ENCODE measurements at places on chromosomes 16 and 17. TPM values are rescaled to one million over a fixed set of nuclear protein-coding genes. Genes with fewer than 3 reads are reported as not detected.

Gene ABAT
- total RNA-seq: 2.6 TPM

Gene NPIPA3
- 2.3 TPM for total RNA-seq

Gene CNGB1
- not detected for total RNA-seq

Gene DCAKD
- 25.6 TPM for total RNA-seq

Gene CLEC18C
- not detected for total RNA-seq

Gene RPUSD1
- total RNA-seq: 8.7 TPM

Gene CCL1
- total RNA-seq: not detected

Gene LYRM9
- 7.0 TPM for total RNA-seq

Gene TMC5
- not detected for total RNA-seq

Gene TPPP3
- total RNA-seq: 8.9 TPM

Gene BCL6B
- total RNA-seq: 13.1 TPM

Gene RPGRIP1L
- total RNA-seq: 1.7 TPM

Gene OR3A3
- total RNA-seq: not detected

Gene BRIP1
- total RNA-seq: 0.35 TPM

Gene CBX4
- total RNA-seq: 27.4 TPM

Gene USP10
- 74.5 TPM for total RNA-seq

Gene SLC22A31
- total RNA-seq: not detected

Gene GOT2
- total RNA-seq: 555 TPM

Gene ARMC5
- total RNA-seq: 5.4 TPM

Gene ALOX15B
- total RNA-seq: not detected

Gene SPNS2
- 12.7 TPM for total RNA-seq

Gene TLCD2
- 1.7 TPM for total RNA-seq

Gene OR2C1
- total RNA-seq: not detected

Gene SLC5A11
- not detected for total RNA-seq

Gene GAST
- total RNA-seq: not detected

Gene PDIA2
- total RNA-seq: 2.6 TPM

Gene ARSG
- total RNA-seq: 3.3 TPM

Gene MYH3
- total RNA-seq: 0.87 TPM

Gene SLC16A6
- not detected for total RNA-seq

Gene HSPB9
- 0.12 TPM for total RNA-seq

Gene TBC1D3I
- 0.20 TPM for total RNA-seq

Gene KANSL1
- total RNA-seq: 26.9 TPM

Gene CACNB1
- 5.7 TPM for total RNA-seq

Gene CES5A
- total RNA-seq: not detected

Gene GP1BA
- not detected for total RNA-seq

Gene LLGL1
- 9.0 TPM for total RNA-seq

Gene TEKT1
- not detected for total RNA-seq

Gene DHRS7C
- total RNA-seq: 166 TPM

Gene GFAP
- 4.2 TPM for total RNA-seq

Gene MGAT5B
- total RNA-seq: not detected

Gene MYL11
- not detected for total RNA-seq

Gene TSR1
- total RNA-seq: 23.3 TPM

Gene PER1
- total RNA-seq: 126 TPM

Gene SRL
- total RNA-seq: 426 TPM

Gene NKIRAS2
- total RNA-seq: 44.8 TPM

Gene FMNL1
- total RNA-seq: 14.0 TPM

Gene DYNLRB2
- total RNA-seq: not detected

Gene IL34
- 1.5 TPM for total RNA-seq

Gene CA5A
- total RNA-seq: not detected

Gene TNFRSF13B
- not detected for total RNA-seq

Gene NPIPB6
- total RNA-seq: 0.40 TPM

Gene CD300H
- total RNA-seq: not detected

Measured in left ventricle myocardium superior (tissue), 1 donor.